ENCODE measurements at places on chromosomes 4 and X.

- DNase-seq, result no peak
Observed at GRCh38 chr4:100177855-100178254, 12.4 kb downstream of the DDIT4L start.

DNA sequence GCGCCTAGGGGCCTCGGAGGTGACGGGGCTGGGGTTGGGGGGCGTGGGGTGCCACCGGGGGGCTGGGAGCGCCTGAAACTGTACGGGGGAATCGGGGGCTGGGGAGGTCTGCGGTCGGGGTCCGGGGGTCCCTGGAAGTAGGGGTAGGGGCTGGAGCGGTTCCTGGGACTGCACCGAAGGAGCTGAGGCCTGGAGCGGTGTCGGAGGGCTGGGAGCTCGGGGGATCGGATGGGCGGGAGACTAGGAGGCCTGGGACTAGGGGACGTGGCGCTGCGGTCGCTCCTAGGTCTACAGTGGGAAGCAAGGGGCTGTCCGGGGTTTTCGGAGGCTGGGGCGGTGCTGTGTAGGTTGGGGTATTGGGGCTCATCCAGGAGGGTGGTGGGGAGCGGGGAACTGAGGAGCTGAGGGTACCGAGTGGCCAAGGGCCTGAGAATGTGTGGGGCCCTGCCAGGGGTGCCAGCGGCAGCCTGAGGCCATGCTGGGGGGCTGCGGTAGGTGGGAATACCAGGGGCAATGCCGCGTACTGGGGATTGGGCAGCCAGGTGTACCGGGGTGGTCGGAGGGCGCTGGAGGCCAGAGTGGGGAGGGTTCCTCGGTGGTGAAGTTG lies 562 bp downstream of the AKAP17A start:
- DNase-seq, result no peak

GRCh38 chrX:1246816-1247215 lies 21.8 kb upstream of the CSF2RA start:
- DNase-seq, result peak; percentile 82

DNA sequence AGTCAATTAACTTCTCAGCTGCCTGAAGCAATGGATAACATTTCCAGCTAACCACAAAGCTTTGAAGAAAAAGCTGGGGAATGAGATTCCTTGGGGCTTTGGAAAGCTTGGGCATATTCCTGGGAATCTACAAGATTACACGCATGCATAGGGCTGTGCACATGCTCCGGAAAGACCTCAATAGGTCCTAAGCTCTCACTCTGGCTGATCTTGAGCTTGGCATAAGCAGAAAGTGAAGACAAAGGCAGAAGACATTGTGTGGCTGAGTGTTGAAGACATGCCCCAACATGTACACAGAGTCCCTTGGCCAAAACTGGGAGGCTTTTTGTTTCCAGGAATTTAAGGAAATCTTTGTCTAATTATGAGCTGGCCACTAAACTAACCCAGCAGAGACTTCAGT lies 31.2 kb downstream of the ATG4A start:
- DNase-seq, result no peak

- no peak for DNase-seq
Observed at GRCh38 chrX:100265179-100265578, 144.9 kb downstream of the PCDH19 start.

DNA sequence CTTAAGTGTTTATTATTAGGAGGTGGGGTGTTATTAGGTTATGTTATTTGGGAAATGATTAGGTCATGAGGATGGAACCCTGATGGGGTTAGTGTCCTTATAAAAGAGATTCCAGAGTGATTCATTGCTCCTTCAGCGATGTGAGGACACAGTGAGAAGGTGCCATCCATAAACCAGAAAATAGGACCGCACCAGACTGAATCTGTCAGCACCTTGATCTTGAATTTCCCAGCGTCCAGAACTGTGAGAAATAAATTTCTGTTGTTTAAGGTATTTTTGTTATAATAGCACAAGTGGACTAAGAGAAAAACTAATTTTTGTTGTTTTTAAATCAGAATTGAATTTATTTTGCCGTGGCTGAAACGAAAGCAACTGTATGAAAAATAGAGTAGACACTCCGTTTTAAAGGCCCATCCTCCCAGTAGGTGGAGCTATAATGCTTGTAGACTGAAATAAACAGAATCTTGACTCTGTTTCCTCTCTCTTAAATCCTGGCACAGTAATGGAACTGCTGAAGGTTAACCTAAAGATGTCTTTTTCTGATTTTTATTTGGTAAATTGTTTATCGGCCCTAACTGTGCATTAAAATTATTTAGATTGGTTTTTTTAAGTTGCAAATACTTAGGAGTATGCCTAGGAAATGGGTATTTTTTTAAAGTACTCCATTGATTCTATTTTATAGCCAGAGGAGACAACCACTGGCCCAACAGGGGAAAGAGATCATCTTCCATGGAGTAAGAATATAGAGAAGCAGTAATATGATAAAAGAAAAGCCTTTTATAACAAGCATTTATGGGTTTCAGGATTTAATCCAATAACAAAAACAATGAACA lies 133.2 kb upstream of the ADAMTS3 start:
- DNase-seq, result peak; percentile 29

DNA sequence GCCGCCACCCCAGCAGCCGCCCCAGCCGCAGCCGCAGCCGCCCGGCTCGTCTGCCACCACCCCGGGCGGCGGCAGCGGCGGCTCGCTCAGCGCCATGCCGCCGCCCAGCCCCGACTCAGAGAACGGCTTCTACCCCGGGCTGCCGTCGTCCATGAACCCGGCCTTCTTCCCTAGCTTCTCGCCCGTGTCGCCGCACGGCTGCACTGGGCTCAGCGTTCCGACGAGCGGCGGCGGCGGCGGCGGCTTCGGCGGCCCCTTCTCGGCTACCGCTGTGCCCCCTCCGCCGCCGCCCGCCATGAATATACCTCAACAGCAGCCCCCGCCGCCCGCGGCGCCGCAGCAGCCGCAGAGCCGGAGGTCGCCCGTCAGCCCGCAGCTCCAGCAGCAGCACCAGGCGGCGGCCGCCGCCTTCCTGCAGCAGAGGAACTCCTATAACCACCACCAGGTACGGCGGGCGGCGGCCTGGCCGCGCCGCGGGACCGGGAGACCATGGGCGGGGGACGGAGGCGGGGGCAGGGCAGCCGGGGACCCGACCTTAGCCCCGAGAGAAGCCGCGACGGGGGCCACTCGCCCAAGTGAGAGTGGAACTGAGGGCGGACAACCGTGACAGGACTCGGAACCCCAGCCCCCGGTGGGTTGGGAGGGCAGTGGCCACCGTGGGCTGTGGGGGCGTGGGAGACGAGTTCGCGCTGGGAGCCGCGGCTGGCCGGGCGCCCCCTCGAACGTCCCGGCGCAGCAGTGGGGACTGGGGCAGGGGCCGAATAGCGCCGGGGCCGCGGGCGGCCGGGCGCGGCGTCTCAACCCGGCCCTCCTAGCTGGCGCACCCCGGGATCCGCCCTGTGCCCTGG lies 1.8 kb downstream of the CPEB2 start:
- peak; percentile 40 for DNase-seq

DNA sequence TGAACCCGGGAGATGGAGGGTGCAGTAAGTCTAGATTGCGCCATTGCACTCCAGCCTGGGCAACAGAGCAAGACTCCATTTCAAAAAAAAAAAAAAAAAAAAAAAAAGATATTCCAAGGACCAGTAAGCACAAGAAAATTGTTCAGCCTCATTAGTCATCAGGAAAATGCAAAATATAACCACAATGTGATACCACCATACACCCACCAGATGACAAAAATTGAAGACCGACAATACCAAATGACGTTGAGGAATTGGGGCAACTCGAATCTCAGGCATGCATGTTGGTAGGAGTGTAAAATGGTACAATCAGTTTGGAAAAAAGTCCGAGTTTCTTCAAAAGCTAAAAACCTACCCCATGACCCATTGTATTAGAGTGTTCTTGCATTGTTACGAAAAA lies 130.2 kb upstream of the FAM9B start:
- no peak for DNase-seq

DNA sequence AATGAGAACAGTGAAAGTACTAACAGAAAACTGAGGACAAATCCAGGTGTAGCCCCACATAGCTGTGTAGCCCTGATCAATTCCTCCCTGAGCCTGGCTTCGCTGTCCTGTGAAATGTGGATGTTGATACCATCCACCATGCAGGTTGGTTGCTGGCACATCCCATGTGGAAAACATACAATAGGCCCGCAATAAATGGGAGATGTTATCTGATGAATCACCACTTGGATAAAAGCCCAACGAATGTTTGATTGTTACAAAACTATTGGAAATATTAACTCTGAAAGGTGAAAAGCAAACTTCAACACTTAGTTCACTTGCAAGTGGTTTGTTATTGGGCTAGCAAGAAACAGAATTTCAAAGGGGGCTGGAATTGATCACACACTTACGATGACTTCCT lies 186.3 kb upstream of the FTHL17 start:
- no peak for DNase-seq

DNA sequence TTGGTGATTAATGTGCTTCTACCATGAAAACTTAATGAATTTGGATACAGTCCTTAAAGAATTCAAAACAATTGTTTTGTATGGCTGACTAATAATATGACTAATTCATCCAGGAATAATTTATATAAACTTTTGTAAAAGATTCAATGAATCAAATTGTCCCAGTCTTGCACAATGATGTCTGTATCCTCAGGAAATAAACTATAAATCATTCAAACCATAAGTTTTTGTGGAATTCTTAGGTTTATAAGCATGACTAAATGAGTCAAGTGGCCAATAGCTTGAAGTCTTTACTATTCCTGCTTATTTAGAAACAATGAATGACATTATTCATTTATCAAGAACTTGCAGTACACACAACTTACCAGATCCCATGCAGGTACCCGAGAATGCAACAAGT lies 935.0 kb upstream of the INTU start:
- no peak for DNase-seq

DNA sequence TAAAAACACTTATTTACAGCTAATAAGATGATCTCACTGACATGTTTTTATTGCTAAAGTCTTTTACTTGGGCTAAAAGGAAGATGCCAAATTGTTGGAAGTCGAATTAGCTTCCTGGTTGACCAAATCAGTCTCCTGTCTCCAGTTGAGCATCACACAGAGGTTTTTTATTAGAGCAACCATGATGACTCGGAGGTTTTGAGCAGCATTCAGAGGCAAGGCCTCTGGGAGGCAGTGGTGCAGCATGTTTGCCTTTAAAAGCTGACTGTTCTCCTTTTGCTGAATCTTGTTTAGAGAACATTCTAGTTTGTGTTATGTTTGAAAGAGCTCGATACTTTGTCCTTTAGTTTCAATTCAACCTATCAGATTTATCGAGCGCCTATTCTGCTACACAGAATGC lies 2.1 kb downstream of the UCHL1 start:
- DNase-seq, result no peak

DNA sequence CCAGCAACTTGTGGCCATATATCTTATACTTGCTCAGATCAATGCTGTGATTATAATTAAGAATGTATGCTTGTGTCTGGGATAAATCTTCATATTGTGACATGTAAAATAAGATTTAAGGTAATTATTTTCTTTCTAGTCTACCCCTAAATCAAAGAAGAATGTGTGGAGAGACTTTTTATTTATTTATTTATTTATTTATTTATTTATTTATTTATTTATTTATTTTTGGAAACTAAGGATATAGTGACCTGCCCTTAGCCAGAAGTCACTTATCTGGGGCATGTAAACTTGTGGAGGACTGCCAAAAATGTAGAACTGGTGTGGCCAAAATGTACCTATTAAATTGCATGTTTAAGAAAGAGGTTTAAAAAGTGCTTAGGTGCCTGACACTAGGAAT lies 144.3 kb downstream of the BEND2 start:
- DNase-seq, result no peak

DNA sequence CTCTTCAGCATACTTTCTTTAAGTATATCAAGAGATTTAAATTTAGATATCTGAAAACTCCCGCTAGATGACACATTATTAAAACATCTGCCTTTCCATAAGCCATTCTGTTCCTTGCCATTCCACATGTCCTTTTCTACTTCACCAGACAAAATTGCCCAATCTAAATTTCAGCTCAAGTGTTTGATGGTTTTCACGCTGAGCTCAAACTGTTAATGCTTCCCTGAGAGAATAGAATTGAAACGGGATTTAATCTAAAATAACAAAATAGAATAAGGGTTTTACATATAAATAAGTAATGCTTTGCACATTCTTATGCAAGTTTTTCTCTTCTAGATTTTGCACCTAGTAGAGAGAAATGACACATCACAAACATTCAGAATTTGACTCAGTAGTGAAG lies 764.5 kb upstream of the TENM3 start:
- DNase-seq, result no peak

GRCh38 chrX:13341491-13342101 lies 21.7 kb upstream of the ATXN3L start:
- DNase-seq, result no peak

GRCh38 chr4:153542131-153542530 lies 76.0 kb downstream of the TMEM131L start:
- DNase-seq, result no peak

DNA sequence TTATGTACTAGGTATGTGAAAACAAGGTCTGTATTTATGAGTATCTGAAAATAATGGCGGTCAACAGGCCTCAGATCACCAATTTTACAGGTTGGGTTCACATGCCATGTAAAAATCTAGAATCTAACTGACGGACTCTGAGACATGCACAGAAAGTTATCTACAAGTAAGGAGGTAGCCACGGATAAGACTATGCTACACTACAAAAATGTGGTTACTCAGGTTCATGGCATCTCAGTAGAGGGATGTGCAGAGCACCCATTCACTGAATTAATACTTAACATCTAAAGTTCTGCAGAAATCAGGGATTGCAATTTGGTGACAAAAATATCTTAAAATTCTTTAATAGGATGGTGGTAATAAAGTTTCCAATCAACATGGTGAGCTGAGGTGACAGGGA lies 155.9 kb downstream of the APBB2 start:
- no peak for DNase-seq

GRCh38 chr4:21757248-21757647 lies 191.3 kb downstream of the KCNIP4 start:
- no peak for DNase-seq

GRCh38 chr4:182918791-182919302 lies 1.7 kb upstream of the DCTD start:
- peak; percentile 54 for DNase-seq

- no peak for DNase-seq
Observed at GRCh38 chr4:8372506-8372905, 68.0 kb downstream of the ACOX3 start.

GRCh38 chrX:105265093-105265492 lies 44.6 kb upstream of the TEX13A start:
- no peak for DNase-seq

DNA sequence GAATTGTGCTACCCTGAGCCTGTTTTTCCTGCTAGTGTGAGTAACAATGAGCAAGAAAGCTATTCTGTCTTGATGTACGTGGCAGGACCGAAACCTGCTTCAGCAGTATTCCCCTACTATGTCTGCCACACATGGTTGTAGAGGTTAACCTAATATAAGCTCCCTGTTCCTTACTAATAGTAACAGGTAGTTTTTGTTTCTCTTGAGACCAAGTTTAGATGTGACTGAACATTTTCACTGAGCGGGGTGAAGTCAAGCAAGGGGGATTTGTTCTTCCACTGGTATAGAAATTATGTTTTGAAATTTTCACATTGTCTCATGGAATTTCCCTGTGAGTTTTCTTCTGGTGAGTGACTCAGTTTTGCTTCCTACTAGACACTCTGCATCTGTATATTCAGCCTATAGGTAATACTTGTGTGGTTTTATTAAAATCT lies 37.3 kb downstream of the RRAGB start:
- DNase-seq, result no peak

- DNase-seq, result no peak
Observed at GRCh38 chr4:112411781-112412550, 104.0 kb downstream of the NEUROG2 start.

All from CD4-positive, alpha-beta T cell treated with Interleukin-15 for 4 hours (primary cell).